ENCODE measurements at places on chromosomes 2 and 18.

DNA sequence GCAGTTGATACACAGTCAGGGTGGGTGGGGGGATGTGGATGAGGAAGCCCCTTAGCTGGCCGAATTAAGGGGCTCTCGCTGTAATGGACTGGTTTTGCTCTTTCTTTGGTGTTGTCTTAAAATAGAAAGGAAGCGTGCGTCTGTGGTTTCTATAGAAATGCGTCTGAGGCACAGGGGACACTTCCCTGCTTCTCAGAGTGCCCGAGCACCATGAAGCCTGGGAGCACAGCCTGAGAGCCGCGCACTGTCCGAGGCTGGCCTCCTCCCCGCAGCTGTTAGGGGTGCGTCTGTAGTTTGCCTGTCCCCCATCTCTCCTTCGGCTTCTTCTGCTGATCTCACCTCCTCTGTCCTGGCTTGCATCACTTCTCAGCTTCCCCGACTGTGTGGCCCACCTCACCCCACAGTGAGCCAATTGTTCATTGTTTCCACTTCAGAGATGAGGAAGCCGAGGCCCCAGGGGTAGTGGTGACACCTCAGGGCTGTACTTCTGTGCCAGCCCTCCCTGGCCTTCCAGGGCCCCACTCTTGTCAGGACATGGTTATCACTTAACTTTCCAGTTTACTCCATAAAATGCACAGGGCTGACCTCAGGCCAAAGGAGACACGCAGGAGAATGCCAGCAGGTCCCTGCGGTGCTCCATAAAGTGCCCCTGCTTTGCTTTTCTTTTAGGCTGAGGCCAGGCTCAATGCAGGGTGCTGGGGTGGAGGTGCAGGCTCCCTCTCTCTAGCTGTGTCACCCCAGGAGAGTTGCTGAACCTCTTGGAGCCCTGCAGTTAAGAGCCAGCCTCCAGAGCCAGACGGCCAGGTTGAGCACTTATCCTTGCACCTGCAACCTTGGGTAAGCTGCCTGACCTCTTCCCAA is 210.6 kb downstream of the SEPTIN10 start:
- DNase-seq = no peak

DNA sequence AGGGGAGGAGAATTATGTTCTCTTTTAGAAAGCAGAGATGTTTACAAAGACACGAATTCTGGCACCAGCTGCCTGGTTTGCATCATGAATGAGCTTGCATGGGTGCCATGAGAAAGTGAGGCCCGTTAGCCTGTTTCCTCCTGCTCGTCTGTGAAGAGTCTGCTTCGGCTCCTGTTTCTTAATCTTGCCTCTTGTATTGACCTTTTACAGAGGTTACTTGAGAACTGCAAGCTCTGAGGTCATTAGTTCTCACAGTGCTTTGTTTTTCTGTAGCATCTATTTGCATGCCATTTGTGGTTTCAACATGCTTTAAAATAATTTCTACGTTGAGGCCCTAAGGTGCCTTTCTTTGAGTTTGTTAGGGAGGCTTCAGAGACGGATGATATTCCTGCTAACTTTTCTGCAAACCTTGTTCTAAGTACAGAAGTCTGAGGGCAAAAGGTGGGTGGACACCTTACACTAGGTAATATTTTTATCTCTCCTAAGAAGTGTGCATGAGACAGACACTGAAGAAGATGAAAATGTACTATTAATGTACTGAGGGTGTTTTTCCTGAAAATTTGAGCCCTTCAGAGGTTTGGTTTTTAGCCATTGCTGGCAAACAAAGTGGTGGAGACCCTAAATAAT is 53.4 kb upstream of the LINC00305 start:
- no peak for DNase-seq

GRCh38 chr2:50651676-50652075 is 380.3 kb downstream of the NRXN1 start:
- no peak for DNase-seq

DNA sequence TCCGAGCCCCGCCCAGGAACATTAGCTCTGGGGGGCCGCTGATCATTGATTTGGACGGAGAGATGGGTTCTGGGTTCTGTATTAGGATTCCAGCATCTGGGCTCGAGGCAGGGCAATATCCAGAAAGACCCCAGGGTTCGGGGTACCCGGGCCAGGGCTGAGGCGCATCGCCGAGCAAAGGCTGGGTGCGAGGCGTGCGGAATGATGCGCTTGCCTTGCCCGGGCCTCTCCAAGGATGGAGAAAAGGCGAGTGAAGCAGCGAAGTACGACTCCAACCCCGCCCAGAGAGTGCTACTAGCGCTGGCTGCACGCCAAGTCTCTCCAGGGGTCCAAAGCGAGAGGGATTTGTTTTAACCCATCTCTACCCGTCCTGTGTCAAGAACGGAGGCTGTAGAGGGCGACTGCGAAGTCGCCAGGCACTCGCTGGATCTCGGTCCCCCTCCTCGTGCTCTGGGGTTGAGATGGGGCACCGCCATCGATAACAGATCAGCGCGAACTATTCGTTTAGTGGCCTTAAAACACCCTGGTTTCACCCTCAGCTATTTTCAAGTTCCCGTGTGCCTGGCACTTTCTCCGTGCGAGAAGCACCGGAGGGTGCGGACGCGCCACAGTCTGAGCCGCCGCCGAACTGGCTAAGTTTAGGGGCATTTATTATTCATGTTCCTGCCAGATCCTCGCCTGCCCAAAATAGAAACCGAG is 1.9 kb downstream of the ADCYAP1 start:
- DNase-seq = peak; percentile 56

GRCh38 chr18:31010601-31011000 is 31.9 kb downstream of the DSC3 start:
- DNase-seq = no peak
